ENCODE measurements at places on chromosomes 1 and 21. TPM values are rescaled to one million over a fixed set of nuclear protein-coding genes. Genes with fewer than 3 reads are reported as not detected.
A peak's percentile ranks its signal among the peaks of the same experiment; 100 is the strongest.

TEDDM1 gene
- not detected for total RNA-seq

TMEM52 gene
- 3.4 TPM for total RNA-seq

KCNJ9 gene
- not detected for total RNA-seq

TSACC gene
- not detected for total RNA-seq

IFNLR1 gene
- 5.2 TPM for total RNA-seq

ADCY10 gene
- 0.24 TPM for total RNA-seq

FMN2 gene
- total RNA-seq = 1.0 TPM

GUCA2B gene
- not detected for total RNA-seq

- H3K27ac ChIP-seq = no peak overlapping the region
- no peak overlapping the region for H3K4me3 ChIP-seq
- no peaks in the 10 kb centered on the region for H3K27me3 ChIP-seq
- no peak for DNase-seq
- no peaks in the 10 kb centered on the region for H3K4me1 ChIP-seq
These were observed 230.4 kb downstream of the PDE4B start for GRCh38 chr1:66022904-66023620.

GRCh38 chr1:29282924-29283803 lies 46.8 kb downstream of the PTPRU start:
- no peak for DNase-seq
- H3K4me1 ChIP-seq = peaks cover 3% of the 10 kb centered on the region
- no peak overlapping the region for H3K4me3 ChIP-seq
- H3K27me3 ChIP-seq = no peaks in the 10 kb centered on the region
- H3K36me3 ChIP-seq = no peaks in the 10 kb centered on the region
- H3K27ac ChIP-seq = no peak overlapping the region

GRCh38 chr21:39843916-39844315 lies 23.3 kb upstream of the PCP4 start:
- no peaks in the 10 kb centered on the region for H3K4me1 ChIP-seq
- no peaks in the 10 kb centered on the region for H3K36me3 ChIP-seq
- no peak overlapping the region for H3K4me3 ChIP-seq
- no peak overlapping the region for H3K27ac ChIP-seq
- no peak for DNase-seq

DNA sequence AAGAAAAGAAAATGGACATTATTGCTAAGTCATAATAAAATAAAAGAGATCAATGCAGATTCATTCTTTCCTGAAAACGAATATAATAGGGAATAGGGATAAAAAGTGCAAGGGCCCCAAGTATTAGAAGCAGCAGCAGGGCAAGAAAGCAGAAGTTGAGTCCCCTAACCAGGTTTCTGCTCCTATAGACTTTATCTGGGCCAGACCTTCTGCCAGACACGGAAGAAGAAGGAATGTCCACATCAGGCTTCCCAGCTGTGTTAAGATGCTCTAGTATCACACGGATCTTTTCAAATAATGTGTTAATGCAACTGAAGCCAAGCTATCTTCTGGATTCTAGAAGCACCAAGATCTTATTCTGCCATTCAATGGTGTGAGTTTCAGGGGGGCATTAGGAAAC lies 26.9 kb downstream of the CD244 start:
- no peak overlapping the region for H3K27ac ChIP-seq
- H3K4me1 ChIP-seq = peaks cover 8% of the 10 kb centered on the region
- H3K4me3 ChIP-seq = no peak overlapping the region
- no peaks in the 10 kb centered on the region for H3K27me3 ChIP-seq

- no peak for DNase-seq
- no peak overlapping the region for H3K4me3 ChIP-seq
- no peak overlapping the region for H3K27ac ChIP-seq
- H3K36me3 ChIP-seq = no peaks in the 10 kb centered on the region
- no peaks in the 10 kb centered on the region for H3K27me3 ChIP-seq
These were observed 72.5 kb downstream of the RUNX3 start for GRCh38 chr1:24857507-24858133.

GRCh38 chr1:26496861-26497260 lies 24.6 kb downstream of the HMGN2 start:
- H3K4me3 ChIP-seq = no peak overlapping the region
- no peak overlapping the region for H3K27ac ChIP-seq
- DNase-seq = no peak
- H3K27me3 ChIP-seq = no peaks in the 10 kb centered on the region
- H3K4me1 ChIP-seq = peaks cover 6% of the 10 kb centered on the region
- H3K36me3 ChIP-seq = no peaks in the 10 kb centered on the region

GRCh38 chr1:31871703-31872102 lies 55.9 kb upstream of the SPOCD1 start:
- no peak for DNase-seq
- no peaks in the 10 kb centered on the region for H3K4me1 ChIP-seq
- H3K4me3 ChIP-seq = no peak overlapping the region
- H3K27ac ChIP-seq = no peak overlapping the region
- H3K27me3 ChIP-seq = no peaks in the 10 kb centered on the region

DNA sequence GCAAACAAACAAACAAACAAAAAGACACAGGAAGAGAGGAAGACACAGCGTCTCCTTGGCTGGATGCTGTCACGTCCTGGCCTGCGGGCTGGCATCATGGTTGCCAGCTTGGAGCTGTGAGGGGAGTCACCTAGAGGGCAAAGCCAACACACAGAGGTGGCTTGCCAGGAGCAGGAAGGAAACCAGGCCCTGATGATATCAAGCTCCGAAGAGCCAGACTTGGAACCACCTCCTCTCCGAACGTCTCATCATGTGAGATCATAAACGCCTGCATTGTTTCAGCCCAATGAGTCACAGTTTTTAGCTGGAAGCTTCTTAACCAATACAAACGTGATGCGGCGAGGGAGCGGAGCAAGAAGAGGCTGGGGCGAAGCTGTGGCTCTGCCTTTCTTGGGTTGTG lies 8.7 kb downstream of the PLA2G2D start:
- no peaks in the 10 kb centered on the region for H3K4me1 ChIP-seq
- no peak overlapping the region for H3K4me3 ChIP-seq
- no peaks in the 10 kb centered on the region for H3K27me3 ChIP-seq
- no peak for DNase-seq

- H3K4me1 ChIP-seq = peaks cover 19% of the 10 kb centered on the region
- no peaks in the 10 kb centered on the region for H3K36me3 ChIP-seq
- DNase-seq = no peak
These were observed 42.7 kb downstream of the POU2F1 start for GRCh38 chr1:167263344-167263743.

- H3K4me1 ChIP-seq = peaks cover 44% of the 10 kb centered on the region
- no peak overlapping the region for H3K27ac ChIP-seq
- peak; percentile 41 for DNase-seq
- H3K27me3 ChIP-seq = no peaks in the 10 kb centered on the region
These were observed 180.6 kb upstream of the EDN2 start for GRCh38 chr1:41664861-41665640.

- no peaks in the 10 kb centered on the region for H3K4me1 ChIP-seq
- no peak for DNase-seq
- no peaks in the 10 kb centered on the region for H3K36me3 ChIP-seq
- no peaks in the 10 kb centered on the region for H3K27me3 ChIP-seq
- no peak overlapping the region for H3K4me3 ChIP-seq
These were observed 109.7 kb upstream of the CACYBP start for GRCh38 chr1:174890024-174890423.

- no peaks in the 10 kb centered on the region for H3K27me3 ChIP-seq
- H3K27ac ChIP-seq = no peak overlapping the region
- DNase-seq = peak; percentile 61
- H3K36me3 ChIP-seq = no peaks in the 10 kb centered on the region
- no peak overlapping the region for H3K4me3 ChIP-seq
These were observed 79.0 kb upstream of the NFASC start for GRCh38 chr1:204791453-204792353.

DNA sequence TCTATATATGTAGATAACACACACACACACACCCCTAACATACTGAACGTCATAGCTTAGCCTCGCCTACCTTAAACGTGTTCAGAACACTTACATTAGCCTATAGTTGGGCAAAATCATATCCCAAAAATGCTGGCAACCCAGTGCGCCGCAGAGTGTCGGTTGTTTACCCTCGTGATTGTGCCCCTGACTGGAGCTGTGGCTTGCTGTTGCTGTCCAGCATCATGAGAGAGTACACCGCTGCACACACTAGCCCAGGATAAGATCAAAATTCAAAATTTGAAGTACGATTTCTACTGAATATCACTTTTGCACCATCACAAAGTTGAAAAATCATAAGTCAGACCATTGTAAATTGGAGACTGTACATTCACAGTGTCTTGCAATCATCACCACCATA lies 73.1 kb upstream of the COG2 start:
- H3K36me3 ChIP-seq = no peaks in the 10 kb centered on the region
- H3K4me1 ChIP-seq = peaks cover 9% of the 10 kb centered on the region
- H3K27ac ChIP-seq = no peak overlapping the region
- no peak overlapping the region for H3K4me3 ChIP-seq
- H3K27me3 ChIP-seq = no peaks in the 10 kb centered on the region

- no peaks in the 10 kb centered on the region for H3K4me1 ChIP-seq
- no peak for DNase-seq
- H3K27me3 ChIP-seq = no peaks in the 10 kb centered on the region
- no peak overlapping the region for H3K27ac ChIP-seq
- H3K36me3 ChIP-seq = no peaks in the 10 kb centered on the region
These were observed 277.8 kb downstream of the LTN1 start for GRCh38 chr21:28714777-28715464.

DNA sequence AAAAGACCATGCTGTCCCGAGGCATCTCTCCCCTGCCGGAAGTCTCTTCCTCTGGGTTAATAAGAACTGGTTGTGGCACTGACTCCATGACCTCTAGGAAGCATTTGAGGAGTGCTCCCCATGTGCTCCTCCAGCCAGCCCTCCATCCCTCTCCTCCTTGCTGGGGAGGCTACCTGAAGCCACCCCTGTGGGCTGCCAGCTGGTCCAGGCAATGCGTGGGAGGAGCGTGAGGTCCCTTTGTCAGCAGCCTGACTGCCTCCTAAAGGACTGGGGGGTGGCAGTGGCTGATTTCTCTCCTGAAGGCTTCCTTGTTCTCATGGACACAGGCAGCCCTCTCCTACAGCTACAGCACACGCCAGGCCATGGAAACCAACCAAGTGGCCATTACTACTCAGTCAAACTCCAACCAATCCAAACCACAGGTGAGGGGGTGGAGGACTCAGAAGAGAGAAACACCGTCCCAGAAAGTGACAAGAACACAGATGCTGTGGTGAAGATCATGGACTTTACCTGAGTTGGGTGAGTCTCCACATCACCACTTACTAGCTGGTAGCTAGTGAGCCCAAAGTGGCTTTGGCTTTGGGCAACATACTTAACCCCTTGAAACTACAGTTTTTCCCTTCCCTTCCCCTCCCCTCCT lies 35.2 kb downstream of the NENF start:
- no peak overlapping the region for H3K27ac ChIP-seq
- H3K4me1 ChIP-seq = no peaks in the 10 kb centered on the region
- no peak overlapping the region for H3K4me3 ChIP-seq
- DNase-seq = no peak
- no peaks in the 10 kb centered on the region for H3K27me3 ChIP-seq
- H3K36me3 ChIP-seq = no peaks in the 10 kb centered on the region

DNA sequence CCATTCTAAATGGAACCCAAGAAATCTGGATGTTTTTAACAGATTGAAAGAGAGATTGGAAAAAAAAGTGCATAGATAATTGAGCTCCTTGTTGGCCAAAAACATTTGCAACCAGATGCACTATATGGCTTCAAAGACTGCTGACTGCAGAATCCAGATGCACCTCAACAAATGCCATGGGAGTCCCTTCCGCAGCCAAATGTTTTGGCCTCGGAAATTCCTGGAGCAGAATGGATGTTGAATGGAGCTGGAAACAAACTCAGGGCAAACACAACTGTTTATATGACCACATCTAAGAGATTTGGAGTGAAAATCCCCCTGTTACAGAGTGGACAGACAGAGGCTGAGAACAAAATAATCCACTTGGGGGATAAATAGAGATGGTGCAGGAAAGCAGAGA lies 285.0 kb upstream of the NFIA start:
- H3K4me1 ChIP-seq = no peaks in the 10 kb centered on the region
- DNase-seq = no peak

DNA sequence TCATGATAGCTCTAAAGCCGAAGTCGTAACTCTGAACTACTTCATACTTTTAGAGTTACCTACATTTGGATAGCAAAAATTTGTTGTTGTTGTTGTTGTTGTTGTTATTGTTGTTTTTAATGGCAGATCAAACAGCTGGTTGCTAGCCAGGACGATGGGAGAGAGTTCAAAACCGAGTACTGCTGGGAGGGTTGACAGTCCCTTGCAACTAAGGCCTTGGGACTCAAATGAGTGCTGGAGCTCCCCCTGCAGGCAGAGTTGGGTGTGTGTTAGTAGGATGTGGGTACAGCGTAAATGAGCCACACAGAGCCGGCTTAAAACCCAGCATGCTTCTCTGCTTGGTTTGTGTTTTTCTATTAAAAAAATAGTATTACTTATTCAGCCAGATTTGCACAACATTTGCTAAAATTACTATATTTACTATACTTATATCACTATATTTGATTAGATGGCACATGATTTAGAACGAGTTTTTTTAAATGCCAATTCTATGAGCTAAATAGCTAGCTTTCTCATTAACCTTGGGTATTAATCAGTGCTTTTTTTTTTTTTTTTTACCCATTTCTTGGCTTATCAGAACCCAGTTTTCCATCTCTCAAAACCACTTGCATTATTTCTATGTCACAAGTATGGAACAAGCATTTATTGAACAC lies 129.2 kb upstream of the SYT6 start:
- H3K4me1 ChIP-seq = no peaks in the 10 kb centered on the region
- no peaks in the 10 kb centered on the region for H3K27me3 ChIP-seq
- H3K36me3 ChIP-seq = no peaks in the 10 kb centered on the region
- peak; percentile 87 for DNase-seq

DNA sequence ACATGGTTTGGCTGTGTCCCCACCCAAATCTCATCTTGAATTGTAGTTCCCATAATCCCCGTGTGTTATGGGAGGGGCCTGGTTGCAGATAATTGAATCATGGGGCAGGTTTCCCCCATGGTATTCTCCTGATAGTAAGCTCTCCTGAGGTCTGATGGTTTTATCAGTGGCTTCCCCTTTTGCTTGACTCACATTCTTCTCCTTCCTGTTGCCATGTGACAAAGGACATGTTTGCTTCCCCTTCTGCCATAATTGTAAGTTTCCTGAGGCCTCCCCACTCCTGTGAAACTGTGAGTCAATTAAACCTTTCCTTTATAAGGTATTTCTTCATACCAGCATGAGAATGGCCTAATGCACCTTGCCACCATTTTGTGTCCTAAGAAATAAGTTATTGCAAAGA lies 415.0 kb downstream of the COL11A1 start:
- DNase-seq = no peak
- no peak overlapping the region for H3K27ac ChIP-seq
- H3K4me3 ChIP-seq = no peak overlapping the region

GRCh38 chr21:31573217-31573616 lies 86.3 kb upstream of the SOD1 start:
- H3K4me1 ChIP-seq = no peaks in the 10 kb centered on the region
- H3K36me3 ChIP-seq = no peaks in the 10 kb centered on the region
- H3K27ac ChIP-seq = no peak overlapping the region
- H3K4me3 ChIP-seq = no peak overlapping the region

- no peaks in the 10 kb centered on the region for H3K36me3 ChIP-seq
- H3K4me3 ChIP-seq = no peak overlapping the region
- H3K27ac ChIP-seq = no peak overlapping the region
- no peaks in the 10 kb centered on the region for H3K27me3 ChIP-seq
- no peak for DNase-seq
These were observed 13.8 kb upstream of the LDLRAP1 start for GRCh38 chr1:25529518-25530185.

- no peak for DNase-seq
- H3K4me1 ChIP-seq = peaks cover 10% of the 10 kb centered on the region
- no peaks in the 10 kb centered on the region for H3K36me3 ChIP-seq
- no peaks in the 10 kb centered on the region for H3K27me3 ChIP-seq
- H3K27ac ChIP-seq = no peak overlapping the region
These were observed 44.1 kb downstream of the UCK2 start for GRCh38 chr1:165871311-165872067.

GRCh38 chr1:66327588-66327987 lies 206.4 kb upstream of the SGIP1 start:
- no peak for DNase-seq
- peaks cover 35% of the 10 kb centered on the region for H3K4me1 ChIP-seq
- H3K27ac ChIP-seq = peak overlapping the region; percentile 51
- no peaks in the 10 kb centered on the region for H3K27me3 ChIP-seq

Data from upper lobe of left lung (tissue), 6 donors.